ENCODE measurements at places on chromosomes 11 and 22.

- DNase-seq: no peak
These were observed 23.6 kb downstream of the NARS2 start for GRCh38 chr11:78551066-78551465.

DNA sequence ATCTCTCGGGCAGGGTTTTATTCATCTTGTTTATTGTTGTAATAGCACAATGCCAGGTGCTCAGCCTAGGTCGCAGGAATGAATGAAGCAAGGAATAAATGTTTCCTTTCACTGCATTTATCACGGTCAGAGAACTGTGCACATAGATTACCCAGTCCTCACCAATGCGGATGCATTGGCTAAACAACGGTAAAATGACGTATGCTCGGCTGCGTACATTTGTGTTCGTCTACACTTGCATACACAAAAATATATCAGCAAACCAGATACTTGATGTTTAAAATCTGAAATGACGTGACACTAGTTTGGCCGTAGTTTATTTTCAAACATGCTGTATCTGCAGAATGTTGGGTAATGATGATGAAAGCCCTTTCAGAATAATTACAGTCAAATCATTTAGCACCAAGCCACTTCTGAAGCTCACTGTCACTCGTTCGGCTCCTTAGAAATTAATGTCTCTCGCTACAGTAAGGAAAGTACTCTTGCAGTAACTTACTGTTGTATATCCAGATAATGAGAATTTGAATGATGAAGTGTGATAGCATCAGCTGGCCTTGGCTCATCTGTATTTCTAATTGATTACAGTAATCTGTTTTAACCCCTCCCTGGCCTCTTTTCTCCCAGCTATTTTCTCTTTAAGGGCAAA is 268.9 kb downstream of the LRRC4C start:
- DNase-seq: no peak

DNA sequence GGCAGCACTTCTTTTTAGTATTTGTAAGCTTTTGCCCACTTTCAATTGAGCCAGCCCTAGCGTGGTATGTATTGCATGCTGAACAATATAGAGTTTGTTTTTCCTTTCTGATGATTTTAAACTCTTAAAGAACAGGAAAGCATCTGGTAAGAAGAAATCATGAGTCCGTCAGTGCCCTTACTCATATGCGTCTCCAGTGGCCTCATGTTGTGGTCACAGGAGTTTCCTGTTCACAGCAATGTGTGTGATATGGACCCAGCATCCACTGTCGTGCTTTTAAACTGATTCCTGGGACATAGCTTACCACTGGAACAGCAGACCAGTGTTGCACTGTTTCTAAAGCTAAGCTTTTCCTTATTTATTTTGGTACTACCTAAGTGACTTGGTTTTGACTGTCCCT is 40.1 kb downstream of the BID start:
- no peak for DNase-seq

GRCh38 chr11:2576549-2576948 is 123.2 kb downstream of the KCNQ1OT1 start:
- no peak for DNase-seq

DNA sequence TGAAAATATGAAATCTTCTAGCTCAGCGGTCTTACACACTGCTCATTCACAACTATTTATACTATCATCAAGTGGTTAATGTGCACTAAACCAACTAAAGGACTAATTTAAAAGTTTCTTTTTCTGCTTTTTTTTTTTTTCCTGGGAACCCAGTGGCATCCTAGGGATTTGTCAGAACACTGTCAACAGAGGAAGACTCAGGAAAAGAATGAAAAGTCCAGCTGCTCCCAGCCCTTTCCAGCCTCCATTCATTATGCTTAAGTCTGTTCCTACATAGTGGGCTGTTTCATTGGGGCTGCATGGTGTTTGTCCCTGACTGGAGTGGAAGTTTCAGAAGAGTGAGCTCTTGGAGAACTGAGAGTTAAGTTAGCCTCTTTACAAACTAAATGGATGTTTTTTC is 391.1 kb downstream of the AASDHPPT start:
- no peak for DNase-seq

DNA sequence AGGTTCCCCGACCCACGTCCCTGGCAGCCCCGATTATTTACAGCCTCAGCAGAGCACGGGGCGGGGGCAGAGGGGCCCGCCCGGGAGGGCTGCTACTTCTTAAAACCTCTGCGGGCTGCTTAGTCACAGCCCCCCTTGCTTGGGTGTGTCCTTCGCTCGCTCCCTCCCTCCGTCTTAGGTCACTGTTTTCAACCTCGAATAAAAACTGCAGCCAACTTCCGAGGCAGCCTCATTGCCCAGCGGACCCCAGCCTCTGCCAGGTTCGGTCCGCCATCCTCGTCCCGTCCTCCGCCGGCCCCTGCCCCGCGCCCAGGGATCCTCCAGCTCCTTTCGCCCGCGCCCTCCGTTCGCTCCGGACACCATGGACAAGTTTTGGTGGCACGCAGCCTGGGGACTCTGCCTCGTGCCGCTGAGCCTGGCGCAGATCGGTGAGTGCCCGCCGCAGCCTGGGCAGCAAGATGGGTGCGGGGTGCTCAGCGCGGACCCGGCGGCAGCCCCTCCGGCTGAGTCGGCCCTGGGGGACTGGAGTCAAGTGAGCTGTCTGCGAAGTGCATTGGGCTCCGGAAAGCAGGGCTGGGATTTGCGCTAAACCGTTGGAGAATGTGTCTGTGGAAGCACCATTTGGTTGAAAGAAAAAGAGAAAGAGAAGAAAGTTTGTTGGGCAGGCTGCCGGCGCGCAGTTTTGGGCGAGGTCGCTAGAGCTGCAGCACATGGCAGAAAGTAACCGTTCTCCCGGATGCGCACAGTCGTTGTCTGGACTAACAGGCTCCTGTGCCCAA is at the start of gene CD44:
CD44 (plus strand) TSS at position 229 of the 779 bp plus-strand sequence; CDS start at position 362, 133 bp downstream.
- no peak for DNase-seq

DNA sequence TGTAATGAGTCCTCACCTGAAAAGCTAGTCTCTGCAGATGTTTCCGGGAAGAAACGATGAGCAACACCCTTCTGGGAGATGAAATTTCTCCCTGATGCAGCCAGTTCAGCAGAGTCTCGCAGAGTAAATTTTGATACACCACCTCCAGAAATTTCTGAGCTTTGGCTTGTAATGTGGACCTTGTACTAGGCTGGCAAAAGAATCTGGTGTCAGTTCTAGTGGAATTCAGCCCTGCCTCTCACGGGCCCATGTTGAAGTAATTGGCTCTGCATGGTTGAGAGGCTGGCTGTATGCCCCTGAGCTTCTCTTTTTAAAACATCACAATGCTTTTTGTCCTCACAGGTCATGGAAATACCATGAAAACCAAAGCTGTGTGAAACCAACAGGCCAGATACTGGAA is at the start of gene GLYAT:
GLYAT (minus strand) TSS at position 125 of the 400 bp plus-strand sequence. CDS start 7,447 bp downstream, outside the sequence.
- no peak for DNase-seq

- DNase-seq: no peak
These were observed 7.1 kb downstream of the PLAAT4 start for GRCh38 chr11:63543711-63544110.

- DNase-seq: no peak
These were observed 49.4 kb downstream of the MAML2 start for GRCh38 chr11:96293598-96294021.

DNA sequence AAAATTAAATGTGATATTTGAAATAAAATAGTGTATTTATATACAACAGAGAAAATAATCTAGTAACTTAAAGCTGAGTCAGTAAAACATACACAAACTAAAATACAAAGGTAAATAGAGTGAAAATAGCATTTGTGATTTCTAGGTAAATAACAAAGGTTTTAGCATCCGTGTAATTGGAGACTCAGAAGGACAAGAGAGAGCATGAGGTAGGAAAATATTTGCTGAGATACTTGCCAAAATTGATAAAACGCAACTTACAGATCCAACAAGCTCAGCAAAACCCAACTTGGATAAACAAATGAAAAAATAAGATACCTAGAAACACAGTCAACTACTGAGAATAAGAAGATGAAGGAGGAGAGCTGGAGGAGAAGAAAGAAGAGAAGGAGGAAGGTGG is 634.7 kb upstream of the CCDC179 start:
- DNase-seq: no peak

- DNase-seq: no peak
These were observed 9.2 kb upstream of the RBM14 start for GRCh38 chr11:66607126-66607834.

DNA sequence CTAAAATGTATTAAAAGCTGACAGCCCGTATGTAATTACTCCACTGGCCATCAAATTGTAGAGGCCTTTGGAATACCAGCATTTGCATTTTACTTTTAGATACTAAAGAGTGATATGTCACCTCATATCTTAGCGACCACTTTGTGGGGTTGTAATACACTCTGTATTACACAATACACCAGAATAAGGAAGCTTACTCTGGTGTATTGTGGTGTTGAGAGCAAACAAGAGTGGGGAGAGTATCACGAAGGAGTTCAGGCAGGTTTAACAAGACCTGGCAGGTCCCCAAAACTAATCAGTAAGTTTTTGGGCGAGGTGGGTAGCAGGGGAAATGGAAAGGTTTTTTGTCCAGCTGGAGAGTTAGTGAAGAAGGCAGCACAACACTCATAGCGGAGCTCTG is 3.2 kb downstream of the NUP50 start:
- DNase-seq: no peak

- DNase-seq: no peak
These were observed 61.6 kb downstream of the MORC2 start for GRCh38 chr22:30906946-30907345.

GRCh38 chr11:8683115-8683807 is 669 bp downstream of the RPL27A start:
- DNase-seq: no peak

- DNase-seq: no peak
These were observed 105.4 kb upstream of the PITPNB start for GRCh38 chr22:28024422-28024888.

- DNase-seq: no peak
These were observed 36.9 kb upstream of the MAPK1 start for GRCh38 chr22:21904250-21904789.

DNA sequence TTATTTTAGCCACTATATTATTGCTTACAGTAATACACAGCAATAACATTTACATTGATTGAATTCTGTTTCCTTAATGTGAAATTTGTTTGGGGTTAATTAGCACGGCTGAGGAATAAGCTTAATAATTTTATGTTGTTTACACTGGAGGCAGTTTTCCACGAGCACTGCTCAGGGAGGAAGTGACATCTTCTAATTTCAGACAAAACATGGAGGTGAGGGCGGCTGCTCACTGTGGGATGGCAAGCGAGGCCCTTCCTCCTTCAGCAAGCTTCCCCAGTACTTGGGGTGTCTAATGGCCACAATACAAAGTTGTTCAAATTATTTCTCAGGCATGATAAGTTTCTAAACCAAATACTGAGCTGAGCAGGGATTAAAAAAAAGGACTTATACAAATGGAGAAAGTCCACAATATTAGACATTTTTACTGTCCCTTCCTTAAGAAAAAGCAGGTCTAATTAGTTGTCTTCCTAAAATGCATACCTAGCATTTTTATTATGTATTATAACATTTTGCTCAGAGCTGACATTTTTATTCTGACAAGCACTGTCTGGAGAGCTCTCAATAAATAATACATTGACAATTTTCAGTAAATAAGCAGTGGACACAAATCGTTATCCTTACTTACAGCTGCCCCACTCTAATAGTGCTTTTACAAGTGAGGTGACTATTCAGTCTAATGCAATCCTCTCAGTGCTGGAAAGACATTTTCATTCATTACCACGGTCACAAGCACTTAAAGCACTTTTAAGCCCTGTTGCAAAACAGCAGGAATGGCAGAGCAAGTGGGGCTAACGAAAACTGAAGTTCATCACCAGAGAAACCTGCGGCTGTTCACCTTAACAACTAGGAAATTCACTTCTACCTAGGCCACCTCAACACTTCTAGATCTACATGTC is 56.2 kb downstream of the SOX6 start:
- DNase-seq: no peak

DNA sequence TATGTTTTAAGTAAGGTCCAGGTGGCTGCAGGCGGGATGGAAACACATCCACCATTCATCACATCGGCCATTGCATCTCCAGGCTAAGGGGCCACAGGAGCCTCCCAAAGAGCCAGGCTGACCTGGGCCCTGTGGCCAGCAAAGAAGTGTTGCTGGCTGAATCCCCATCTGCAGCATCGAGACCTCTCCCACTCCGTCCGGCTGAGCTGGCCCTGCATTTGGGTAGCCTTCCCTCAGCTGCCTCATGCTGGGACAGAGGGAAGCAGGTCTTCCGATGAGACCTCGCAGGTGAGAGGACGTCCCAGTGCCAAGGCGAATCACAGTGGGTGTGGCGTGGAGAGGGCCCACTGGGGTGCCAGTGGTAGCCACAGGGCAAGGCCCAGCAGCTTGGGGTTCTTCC is 24.5 kb downstream of the RSPH14 start:
- DNase-seq: no peak

GRCh38 chr11:70466154-70466553 is 67.8 kb downstream of the CTTN start:
- DNase-seq: no peak

GRCh38 chr11:106304274-106304673 is 226.8 kb downstream of the AASDHPPT start:
- DNase-seq: no peak

DNA sequence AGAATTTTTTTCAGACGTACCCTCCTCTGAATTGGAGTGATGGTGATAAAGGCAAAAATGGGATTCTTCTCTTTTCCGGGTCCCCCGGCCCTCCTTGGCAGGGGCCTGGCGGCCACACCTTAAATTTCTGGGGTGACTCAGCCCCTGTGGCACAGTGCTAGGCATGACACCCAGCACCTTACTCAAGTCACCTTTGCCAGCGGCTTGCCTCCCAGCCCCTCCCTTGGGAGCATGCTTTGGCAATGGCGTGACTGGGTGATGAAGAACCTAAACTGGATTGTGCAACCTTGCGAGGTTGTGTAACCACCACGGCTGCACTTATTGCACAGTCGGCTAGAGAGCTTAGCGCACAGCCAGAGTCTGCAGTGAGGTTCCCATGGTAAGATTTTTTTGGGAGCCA is 16.2 kb upstream of the LDLRAD3 start:
- no peak for DNase-seq

GRCh38 chr11:105003151-105003550 is 19.8 kb downstream of the CASP5 start:
- DNase-seq: no peak

- DNase-seq: no peak
These were observed 9.9 kb downstream of the LSP1 start for GRCh38 chr11:1862588-1863351.

GRCh38 chr11:128720522-128720985 is 26.7 kb downstream of the FLI1 start:
- DNase-seq: no peak

DNA sequence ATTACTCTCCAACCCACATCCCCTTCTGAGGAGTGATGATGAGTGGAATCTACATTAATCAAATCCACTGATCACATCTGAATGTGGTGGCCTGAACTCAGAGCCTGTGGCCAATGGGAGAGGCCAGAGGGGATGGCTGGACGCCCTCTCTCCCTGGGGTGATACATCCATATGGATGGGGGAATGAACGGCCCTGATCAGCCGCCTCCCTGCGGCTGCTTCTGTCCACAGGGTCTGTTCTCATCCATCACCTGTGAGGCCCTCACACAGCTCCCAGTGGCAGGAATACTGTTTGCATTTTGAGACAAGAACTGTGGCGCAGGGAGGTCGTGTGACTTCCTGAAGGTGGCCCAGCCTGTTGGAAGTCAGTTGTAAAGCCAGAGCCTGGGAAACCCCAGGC is 78.3 kb upstream of the SHISAL1 start:
- no peak for DNase-seq
